Type B pancreatic cell (in vitro differentiated cells): ENCODE measurements at places on chromosomes 4 and X. TPM values are rescaled to one million over a fixed set of nuclear protein-coding genes. Genes with fewer than 3 reads are reported as not detected.

The KLB gene
- 0.43 and 0.62 TPM in 2 replicates for total RNA-seq

The CD40LG gene
- total RNA-seq, result not detected in 2 replicates

The AWAT2 gene
- not detected in 2 replicates for total RNA-seq

The VSIG1 gene
- 33.2 and 71.0 TPM in 2 replicates for total RNA-seq

The UNC5C gene
- total RNA-seq, result 20.5 and 95.0 TPM in 2 replicates

- no peak overlapping the region for H3K4me3 ChIP-seq
- no peaks in the 10 kb centered on the region for H3K4me1 ChIP-seq
- H3K36me3 ChIP-seq, result no peaks in the 10 kb centered on the region
- H3K27ac ChIP-seq, result no peak overlapping the region
- no peak for DNase-seq
- H3K27me3 ChIP-seq, result no peaks in the 10 kb centered on the region
These were observed 68.0 kb downstream of the YIPF7 start for GRCh38 chr4:44583393-44583792.

DNA sequence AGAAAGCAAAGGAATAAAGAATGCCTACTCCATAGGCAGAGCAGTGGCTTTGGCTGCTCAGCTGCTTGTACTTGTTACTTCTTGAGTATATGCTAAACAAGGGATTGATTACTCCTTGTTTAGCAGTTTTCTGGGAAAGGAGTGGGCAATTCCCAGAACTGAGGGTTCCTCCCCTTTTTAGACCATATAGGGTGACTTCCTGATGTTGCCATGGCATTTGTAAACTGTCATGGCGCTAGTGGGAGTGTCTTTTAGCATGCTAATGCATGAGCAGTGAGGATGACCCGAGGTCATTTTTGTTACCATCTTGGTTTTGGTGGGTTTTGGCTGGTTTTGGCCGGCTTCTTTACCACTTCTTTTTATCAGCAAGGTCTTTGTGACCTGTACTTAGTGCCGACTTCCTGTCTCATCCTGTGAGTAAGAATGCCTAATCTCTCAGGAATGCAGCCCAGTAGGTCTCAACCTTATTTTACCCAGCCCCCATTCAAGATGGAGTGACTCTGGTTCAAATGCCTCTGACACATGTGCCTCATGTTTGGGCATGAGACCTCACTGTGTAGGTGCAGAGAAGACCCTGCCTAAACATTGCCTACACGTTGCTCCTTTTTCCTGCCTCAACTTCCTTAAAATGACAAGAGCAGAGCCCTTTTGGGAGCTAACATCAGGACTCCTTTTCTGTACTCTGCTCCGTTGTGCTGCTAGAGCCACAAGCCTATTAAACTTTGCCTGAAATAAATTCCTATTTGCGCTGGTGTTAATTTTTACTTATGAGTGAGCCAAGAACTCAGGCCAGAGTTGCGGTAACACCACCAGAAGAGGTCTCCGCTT is 21.0 kb upstream of the UBA6 start:
- peak overlapping the region; percentile 8 for H3K27ac ChIP-seq
- no peak overlapping the region for H3K4me3 ChIP-seq
- DNase-seq, result no peak
- H3K36me3 ChIP-seq, result peaks cover 5% of the 10 kb centered on the region

DNA sequence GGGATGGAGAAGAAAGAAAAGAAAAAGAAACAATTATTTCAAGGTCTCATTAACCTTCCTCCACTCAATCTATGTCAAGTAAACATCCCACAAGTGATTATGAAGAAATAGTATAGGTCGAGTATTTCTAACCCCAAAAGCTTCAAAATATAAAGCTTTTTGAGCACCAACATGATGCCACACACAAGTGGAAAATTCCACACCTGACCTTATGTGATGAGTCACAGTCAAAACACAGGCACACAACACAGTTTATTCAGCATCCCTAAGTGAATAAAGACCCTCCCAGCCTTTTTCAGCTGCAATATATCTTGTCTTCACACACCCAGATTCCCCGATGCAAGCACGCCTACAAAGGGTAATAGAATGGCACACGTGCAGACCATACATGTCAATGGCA is 51.7 kb upstream of the VEGFC start:
- no peaks in the 10 kb centered on the region for H3K4me1 ChIP-seq
- H3K27me3 ChIP-seq, result no peaks in the 10 kb centered on the region
- no peak overlapping the region for H3K27ac ChIP-seq
- no peak overlapping the region for H3K4me3 ChIP-seq

DNA sequence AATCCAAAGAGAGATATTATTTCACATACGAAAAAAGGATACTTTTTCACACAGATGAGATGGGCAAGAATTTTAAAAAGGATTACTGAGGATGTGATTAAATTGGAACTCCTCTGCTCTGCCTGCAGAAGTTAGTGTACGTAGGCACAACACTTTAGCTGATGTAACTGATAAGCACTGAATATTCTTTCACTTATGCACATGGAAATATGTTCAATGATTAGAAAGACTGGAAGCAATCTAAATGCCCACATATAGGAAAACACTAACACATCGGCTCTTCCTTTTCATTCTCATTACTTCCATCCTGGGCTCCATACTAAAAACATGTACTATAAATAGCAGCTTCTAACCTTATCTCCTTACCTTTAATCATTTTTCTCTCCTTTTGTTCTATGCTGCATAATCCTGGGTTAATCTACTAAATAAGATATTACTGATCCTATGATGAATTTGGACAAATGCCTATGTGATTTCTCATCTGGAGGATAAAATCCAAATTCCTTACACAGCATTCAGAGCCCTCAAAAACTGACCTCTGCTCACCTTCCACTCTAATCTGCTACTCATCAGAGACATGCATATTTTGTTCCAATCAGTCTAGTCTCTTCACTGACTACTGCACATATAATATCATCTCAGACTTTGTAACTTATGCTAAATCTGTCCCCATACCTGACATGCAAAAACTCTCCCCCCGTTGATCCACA is 197.8 kb downstream of the PDGFC start:
- DNase-seq, result no peak
- H3K36me3 ChIP-seq, result no peaks in the 10 kb centered on the region
- H3K4me1 ChIP-seq, result peaks cover 45% of the 10 kb centered on the region
- peak overlapping the region; percentile 7 for H3K27ac ChIP-seq

DNA sequence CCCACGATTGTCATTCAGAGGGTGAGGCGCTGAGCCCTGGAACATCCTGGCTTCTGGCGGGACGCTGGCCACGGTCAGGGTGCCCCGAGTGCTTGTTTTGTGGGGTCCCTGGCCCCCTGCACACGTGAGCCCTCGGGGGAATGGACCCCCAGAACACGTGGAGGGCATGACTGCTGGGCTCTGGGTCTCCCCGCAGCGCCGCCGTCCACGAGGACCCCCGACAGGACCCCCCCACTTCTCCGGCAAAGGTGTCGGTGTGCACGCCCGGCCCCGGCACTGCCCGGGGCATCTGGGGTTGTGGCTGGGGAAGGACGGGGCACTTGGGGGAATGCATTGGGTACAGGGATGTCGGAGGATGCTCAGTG is 13.9 kb upstream of the GTPBP6 start:
- peaks cover 14% of the 10 kb centered on the region for H3K36me3 ChIP-seq
- no peak overlapping the region for H3K4me3 ChIP-seq
- H3K4me1 ChIP-seq, result no peaks in the 10 kb centered on the region
- no peaks in the 10 kb centered on the region for H3K27me3 ChIP-seq

DNA sequence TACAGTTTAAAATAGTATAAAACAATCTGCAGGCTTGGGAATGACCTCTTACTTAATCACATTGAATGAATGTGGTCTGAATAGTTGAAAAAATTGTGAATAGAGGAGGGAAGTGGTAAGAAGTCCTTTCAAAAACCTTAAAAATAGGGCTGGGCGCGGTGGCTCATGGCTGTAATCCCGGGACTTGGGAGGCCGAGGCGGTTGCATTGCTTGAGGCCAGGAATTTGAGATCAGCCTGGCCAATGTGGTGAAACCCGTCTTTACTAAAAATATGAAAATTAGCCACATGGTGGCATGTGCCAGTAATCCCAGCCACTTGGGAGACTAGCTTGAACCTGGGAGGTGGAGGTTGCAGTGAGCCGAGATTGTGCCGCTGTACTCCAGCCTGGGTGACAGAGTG is 36.5 kb downstream of the HERC3 start:
- H3K27me3 ChIP-seq, result no peaks in the 10 kb centered on the region
- no peaks in the 10 kb centered on the region for H3K4me1 ChIP-seq
- no peak overlapping the region for H3K4me3 ChIP-seq
- peaks cover 7% of the 10 kb centered on the region for H3K36me3 ChIP-seq
- no peak for DNase-seq
- H3K27ac ChIP-seq, result no peak overlapping the region

- DNase-seq, result no peak
- no peak overlapping the region for H3K27ac ChIP-seq
These were observed 105.6 kb downstream of the SLC4A4 start for GRCh38 chr4:71444395-71444794.

- no peak overlapping the region for H3K27ac ChIP-seq
- no peaks in the 10 kb centered on the region for H3K36me3 ChIP-seq
- no peaks in the 10 kb centered on the region for H3K4me1 ChIP-seq
- no peak for DNase-seq
- H3K4me3 ChIP-seq, result no peak overlapping the region
- H3K27me3 ChIP-seq, result no peaks in the 10 kb centered on the region
These were observed 158.5 kb downstream of the MID1IP1 start for GRCh38 chrX:38959736-38960135.

DNA sequence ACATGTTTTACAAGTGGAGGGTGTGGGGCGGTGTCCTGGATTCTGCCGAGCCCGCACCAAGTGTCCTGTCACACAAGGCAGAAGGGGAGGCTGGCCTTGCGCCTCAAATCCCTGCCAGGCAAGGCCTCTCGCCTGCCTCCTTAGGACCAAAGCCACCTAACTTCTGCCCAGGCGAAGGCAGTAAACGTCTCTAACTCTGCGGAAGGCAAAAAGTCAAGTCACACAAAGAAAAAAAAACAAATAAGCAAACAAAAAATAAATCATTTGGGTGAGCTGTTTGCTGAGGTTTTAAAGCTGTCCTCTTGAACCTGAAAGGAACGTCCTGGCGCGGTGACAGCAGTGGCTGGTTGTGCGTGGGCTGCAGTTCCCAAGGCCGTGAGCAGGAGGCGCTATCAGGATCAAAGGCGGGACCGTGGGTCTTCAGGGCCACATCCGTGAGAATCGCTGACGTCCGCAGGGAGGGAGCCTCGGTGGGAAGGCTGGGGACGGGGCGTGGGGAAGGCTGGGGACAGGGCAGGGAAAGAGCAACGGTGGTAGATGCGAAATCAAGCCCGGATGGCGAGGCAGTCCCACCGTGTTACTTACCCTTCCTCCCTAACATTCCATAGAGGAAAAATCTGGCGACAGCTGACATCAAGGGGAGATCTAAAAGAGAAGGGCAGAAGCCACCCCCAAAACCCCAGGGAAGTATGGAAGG is 99.1 kb downstream of the TRAPPC11 start:
- no peaks in the 10 kb centered on the region for H3K4me1 ChIP-seq
- DNase-seq, result no peak
- H3K4me3 ChIP-seq, result no peak overlapping the region
- H3K27me3 ChIP-seq, result peaks cover 5% of the 10 kb centered on the region
- no peak overlapping the region for H3K27ac ChIP-seq
- H3K36me3 ChIP-seq, result no peaks in the 10 kb centered on the region

DNA sequence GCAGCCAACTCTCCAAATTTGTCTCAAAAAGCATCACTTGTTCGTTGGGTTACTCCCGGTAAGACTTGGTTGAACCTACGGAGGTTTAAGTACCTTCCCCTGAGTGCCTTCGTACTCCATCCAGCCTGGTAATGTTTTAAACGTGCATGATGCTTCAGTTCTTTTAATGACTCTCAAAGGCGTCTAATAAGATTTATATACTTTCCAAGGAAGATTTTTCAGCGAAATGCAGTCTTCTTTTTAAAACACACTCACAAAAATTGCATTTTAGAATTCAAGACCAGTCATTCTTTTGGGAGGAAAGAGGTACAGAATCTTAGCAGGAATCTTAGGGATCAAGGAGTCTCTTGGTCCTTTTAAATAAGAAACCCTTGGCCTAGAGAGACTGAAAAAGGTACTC is 430 bp upstream of the TRPC3 start:
- H3K27ac ChIP-seq, result no peak overlapping the region
- H3K4me1 ChIP-seq, result no peaks in the 10 kb centered on the region
- DNase-seq, result no peak
- peak overlapping the region; percentile 82 for H3K4me3 ChIP-seq

DNA sequence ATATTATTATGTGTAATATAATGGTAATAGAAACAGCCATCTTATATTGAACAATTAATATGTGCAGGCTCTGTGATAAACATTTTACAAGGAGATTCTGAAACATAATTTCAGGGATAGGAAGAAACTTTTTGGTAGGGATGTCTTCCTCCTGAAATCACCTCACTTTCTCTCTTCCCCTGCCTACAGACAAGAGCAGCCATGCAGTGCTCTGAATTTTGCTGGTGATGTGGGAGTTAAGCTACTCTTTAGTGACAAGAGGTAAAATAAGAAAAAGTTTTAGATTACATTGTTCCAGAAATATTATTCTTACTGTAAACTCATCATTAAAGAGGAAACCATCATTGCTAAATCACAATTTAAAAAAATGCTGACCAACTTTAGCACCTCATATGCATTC is 36.1 kb downstream of the LARP7 start:
- H3K4me3 ChIP-seq, result no peak overlapping the region
- H3K27me3 ChIP-seq, result no peaks in the 10 kb centered on the region

- H3K27me3 ChIP-seq, result no peaks in the 10 kb centered on the region
- no peak for DNase-seq
- H3K36me3 ChIP-seq, result no peaks in the 10 kb centered on the region
- no peaks in the 10 kb centered on the region for H3K4me1 ChIP-seq
- H3K27ac ChIP-seq, result no peak overlapping the region
These were observed 300.2 kb downstream of the GPM6A start for GRCh38 chr4:175511861-175512260.

DNA sequence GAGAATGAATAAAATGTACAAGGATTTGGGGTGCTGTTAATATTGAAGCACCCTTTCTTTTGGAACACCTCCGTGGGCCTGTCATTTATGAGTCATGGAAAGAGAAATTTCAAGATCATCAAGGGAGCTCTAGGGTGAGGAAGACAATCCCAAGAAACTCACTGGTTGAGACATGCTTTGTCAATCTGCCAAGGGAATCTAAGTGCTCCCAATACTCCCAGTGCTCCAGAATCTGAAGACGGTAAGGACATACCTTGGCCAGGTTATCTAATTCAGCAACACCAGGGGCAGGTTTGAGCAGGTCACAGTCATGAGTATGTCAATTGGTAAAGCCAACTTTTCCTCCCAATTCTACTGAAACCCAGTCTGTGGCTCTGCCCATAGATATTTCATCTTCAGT is 556.4 kb upstream of the CPEB2 start:
- H3K4me1 ChIP-seq, result no peaks in the 10 kb centered on the region
- no peak overlapping the region for H3K27ac ChIP-seq
- H3K27me3 ChIP-seq, result peaks cover 17% of the 10 kb centered on the region
- DNase-seq, result no peak
- H3K4me3 ChIP-seq, result no peak overlapping the region

DNA sequence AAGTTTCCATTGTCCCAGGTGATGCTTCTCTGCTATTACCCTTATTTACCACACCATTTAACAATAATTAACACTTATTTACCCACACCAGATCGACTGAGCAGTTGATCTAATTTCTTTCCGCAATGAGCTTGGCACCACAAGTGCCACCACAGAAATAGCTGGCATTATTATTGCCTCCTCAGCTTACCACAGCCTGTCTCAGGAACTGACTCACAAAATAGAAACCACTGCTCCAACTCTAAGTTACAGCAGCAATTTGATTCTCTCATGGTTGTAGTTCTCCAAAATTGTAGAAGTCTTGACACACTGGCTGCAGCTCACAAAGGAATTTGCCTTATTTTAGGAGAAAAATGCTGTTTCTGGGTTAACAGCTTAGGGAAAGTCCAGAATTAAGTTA is 22.5 kb downstream of the ZNF721 start:
- no peak overlapping the region for H3K4me3 ChIP-seq
- H3K36me3 ChIP-seq, result peaks cover 42% of the 10 kb centered on the region
- no peaks in the 10 kb centered on the region for H3K27me3 ChIP-seq
- DNase-seq, result no peak
- peaks cover 16% of the 10 kb centered on the region for H3K4me1 ChIP-seq
